ENCODE measurements at places on chromosomes 4 and X.
A peak's percentile ranks its signal among the peaks of the same experiment; 100 is the strongest.

DNA sequence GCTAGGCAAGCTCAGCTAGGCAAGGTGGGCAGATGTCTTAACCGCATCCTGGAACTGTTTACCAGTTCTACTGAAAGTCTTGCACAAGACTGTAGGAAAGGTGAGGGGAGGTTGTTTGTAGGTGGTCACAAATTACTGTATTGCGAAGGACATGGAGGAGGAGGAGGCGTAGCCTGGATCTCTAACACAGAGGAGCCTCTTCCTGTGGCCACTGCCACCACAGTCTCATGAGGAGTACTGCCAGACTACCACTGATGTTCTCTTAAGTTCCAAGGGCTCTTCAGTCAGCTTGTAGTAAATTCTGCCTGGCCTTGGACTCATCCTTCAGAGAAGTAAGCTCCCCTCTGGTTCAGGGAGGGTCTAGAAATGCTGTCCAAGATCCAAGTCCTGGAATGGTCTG, 258.6 kb downstream of the FAT4 start:
- peak; percentile 50 for DNase-seq

- DNase-seq: no peak
Measured at GRCh38 chr4:110678517-110679227, 55.8 kb upstream of the PITX2 start.

DNA sequence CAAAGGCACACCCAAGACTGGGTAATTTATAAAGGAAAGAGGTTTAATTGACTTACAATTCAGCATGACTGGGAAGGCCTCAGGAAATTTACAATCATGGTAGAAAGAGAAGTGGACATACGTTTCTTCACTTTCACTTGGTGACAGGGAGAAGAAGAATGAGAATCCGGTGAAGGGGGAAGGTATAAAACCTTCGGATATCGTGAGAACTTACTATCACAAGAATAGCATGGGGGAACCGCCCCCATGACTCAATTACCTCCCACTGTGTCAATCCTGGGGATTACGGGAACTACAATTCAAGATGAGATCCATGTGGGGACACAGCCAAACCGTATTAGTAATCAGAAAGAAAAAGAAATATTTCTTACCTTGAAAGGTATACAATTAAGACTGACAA, 782.9 kb upstream of the HS3ST1 start:
- DNase-seq: no peak

DNA sequence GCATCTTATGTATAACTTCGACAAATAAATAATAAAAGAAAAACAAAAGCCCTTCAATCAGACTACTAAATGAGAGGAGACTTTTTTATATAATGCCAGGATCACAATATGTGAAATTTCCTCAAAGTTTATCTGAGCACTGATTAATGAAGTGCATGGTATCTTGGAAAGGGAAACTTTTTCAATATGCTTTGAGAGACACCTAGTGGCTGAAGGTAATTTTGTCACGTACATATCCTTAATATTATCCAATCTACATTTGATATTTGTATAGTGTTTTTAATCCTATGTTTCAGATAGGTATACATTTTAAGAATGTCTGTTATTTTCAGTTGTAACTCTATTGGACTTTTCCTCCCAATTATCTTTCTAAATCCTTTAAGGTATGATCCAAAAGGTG, 146.8 kb downstream of the KLHL4 start:
- DNase-seq: no peak

DNA sequence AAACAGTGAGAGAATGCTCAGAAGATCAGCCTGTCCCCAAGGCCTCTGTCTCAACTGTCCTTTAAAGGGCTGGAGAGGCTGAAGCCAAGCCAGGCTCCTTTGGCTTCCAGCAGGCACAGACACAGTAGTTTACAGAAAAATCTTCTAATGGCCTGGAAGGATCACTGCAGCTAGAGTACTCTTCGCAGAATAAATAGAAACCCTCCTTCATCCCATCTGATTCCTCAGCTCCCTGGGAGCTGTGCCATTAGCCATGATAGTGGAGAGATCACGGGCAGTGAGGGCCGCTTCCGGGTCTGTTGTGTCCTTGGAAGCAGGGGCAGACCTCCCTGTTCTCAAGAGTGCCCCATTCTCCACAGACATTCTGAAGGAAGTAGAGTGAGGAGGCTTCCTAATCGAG, 63.1 kb downstream of the CCNI start:
- no peak for DNase-seq
